T47D (cell line): ENCODE measurements at places on chromosomes 5 and 9.
A peak's percentile ranks its signal among the peaks of the same experiment; 100 is the strongest.

- DNase-seq, result no peak
Observed at GRCh38 chr5:36523926-36524325, 82.5 kb upstream of the SLC1A3 start.

DNA sequence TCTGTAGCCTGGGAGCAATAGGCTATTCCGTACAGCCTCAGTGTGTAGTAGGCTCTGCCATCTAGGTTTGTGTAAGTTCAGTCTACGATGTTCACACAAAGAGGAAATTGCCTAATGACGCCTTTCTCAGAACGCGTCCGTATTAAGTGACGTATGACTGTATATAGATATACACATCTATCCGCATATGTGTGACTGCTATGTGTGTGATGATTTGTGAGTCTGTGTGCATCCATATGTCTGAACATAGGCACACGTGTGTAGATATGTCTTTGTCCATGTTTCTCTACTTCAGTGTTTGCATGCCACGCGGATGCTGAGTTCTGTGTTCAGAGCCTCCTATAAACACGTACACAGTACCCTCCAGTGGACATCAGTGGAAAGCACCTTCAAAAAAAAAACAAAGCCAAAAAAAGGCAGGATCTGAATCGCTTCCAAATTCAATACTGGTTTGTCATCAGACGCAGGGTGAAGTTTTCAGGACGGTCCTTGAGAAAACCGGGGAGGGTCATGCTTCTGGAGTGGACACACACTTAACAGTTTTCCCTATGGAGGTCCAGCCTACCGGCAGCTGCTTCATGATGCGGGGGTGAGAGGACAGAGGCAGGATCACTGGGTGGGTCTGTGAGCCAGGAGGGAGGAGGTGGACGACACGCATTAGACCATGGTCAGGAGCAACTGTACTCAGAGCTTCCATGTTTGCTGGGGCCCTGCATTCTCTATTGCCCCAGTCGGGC, 29.5 kb upstream of the ALDH1B1 start:
- peak; percentile 74 for DNase-seq

GRCh38 chr5:10194083-10194482, 55.6 kb downstream of the ATPSCKMT start:
- DNase-seq, result no peak

DNA sequence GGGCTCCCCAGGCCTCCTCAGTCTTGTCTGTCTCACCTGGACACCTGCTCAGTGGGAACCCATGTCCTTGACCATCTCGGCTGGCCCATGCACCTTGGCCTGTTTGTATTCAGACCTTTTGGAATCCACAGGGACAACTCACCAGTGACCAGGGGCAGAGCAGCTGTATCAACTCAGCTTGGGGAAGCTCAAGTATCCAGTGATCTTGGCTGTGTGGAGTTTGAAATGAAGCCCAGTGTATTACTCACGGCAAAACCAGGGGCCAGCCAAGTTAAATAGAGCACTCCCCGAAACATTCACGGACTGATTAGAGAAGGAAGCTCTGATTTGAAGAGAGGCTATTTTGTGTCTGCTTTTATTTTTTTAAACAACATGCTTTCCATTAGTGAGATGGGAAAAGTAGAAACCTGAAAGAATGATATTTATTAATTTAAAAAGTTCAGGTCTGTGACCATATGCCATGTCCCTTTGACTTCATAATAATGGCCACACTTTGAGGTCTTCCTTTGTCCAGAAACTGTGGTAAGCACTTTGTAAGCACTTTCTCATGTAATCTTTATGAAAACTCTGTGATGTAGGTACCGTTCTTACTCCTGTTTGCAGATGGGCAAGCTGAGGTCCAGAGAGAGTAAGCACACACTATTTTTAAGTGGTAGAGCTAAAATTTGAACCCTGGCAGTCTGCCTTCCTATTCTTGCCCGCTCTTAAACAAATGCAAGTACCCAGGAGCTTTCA, 656.5 kb downstream of the BNC2 start:
- DNase-seq, result no peak

DNA sequence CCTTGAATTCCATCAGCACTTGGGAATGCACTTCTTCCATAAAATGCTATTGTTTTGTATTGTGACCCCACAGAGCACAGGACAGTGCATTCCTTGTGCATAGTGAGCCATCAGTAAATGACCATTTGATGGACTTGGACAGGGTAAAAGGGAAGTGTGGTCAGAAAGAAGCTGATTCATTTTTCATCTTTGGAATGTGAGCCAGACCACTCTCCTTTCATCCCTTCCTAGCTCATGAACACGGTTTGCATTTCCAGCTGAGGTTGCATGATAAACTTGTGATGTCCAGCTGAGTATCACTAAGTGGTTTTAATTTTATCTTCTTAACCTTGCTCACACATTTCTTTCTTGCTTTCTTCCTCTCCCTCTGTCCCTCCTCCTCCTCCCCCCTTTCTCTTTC, 101.3 kb downstream of the NUDT12 start:
- no peak for DNase-seq

- DNase-seq, result no peak
Observed at GRCh38 chr9:34276772-34277171, 52.3 kb downstream of the KIF24 start.

GRCh38 chr5:113179156-113179555, 202.6 kb downstream of the DCP2 start:
- no peak for DNase-seq

- no peak for DNase-seq
Observed at GRCh38 chr5:59956130-59956783, 62.7 kb upstream of the PDE4D start.

- DNase-seq, result no peak
Observed at GRCh38 chr9:99980598-99980997, 74.1 kb downstream of the STX17 start.

DNA sequence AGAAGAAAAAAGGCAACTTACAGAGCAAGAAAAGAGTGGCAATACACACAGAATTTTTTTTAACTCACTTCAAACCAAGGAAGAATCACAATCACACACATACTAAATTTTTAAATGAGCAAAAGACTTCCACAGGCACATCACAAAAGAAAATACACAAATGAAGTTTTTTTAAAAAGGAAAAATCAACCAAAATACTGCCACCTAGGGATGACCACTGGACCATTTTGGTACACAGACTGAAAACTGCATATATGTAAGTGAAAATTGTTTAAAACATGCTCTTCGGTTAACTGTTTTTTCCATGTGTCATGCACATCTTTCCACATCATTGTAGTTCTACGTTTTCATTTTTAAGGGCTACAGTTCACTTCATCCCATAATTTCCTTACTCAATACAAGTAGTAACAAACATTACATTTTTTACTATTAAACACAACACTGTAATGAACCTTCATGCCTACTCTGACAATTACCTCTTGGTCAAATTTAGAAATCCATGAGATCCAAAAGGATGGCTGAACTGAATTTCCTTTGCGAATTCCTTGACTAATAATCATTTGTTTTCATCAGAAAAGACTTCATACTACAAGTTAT, 79.0 kb downstream of the FBXW11 start:
- no peak for DNase-seq

- DNase-seq, result no peak
Observed at GRCh38 chr5:147055089-147055826, 176.7 kb upstream of the PPP2R2B start.

- no peak for DNase-seq
Observed at GRCh38 chr9:98521141-98521540, 187.6 kb downstream of the GABBR2 start.

GRCh38 chr9:127368852-127369402, 28.0 kb upstream of the SLC2A8 start:
- no peak for DNase-seq

DNA sequence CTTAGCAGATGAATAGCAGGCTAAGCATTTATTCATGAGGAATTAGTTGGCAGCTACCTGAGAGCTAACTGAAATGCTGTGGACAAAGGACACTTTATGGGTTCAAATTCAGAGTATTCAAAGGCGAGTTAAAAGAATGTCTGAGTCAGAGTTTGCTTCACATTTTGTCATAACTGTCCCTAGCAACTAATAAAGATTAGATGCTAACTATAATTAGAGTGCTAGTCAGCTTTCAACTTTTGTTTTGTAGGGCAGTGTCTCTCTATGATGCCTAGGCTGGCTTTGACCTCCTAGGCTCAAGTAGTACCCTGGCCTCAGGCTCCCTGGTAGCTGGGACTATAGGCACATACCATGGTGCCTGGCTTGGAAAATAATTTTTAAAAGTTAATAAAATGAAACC, 4.6 kb downstream of the SMC5 start:
- DNase-seq, result no peak
